KBM-7 (cell line): ENCODE measurements at places on chromosomes 4 and X.

DNA sequence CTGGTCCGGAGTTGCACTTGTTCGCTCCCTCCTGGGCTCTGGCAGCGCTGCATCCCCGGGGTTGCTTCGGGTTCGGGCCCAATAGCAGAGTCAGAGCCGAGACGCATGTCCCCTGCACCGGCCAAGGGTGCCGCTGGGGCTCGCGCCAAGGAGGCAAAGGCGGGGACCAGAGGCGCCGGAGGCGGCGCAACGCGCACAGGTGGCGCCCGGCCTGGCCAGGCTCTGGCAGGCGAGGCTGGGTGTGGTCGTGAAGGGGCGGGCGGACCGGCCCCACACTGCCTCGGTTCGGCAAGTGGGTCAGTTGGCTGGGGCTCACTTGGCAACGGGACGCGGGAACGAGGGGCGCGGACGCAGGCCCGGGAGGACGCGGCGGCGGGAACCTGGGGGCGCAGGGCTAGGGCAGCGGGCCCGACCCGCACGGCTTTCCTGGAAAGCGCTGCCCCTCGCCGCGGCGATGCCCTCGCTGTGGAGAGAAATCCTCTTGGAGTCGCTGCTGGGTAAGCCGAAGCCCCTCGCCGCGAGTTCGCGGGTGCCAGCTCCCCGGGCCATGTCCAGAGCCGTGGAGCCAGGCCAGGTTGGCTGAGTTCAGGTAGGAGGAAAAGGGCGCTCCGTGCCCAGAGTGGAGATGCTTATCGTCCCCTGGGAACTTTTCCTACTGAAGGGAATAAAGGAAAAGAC, at the start of gene CWH43:
Gene CWH43 (plus strand): TSS at position 300 of the 678 bp plus-strand sequence. CDS start 155 bp downstream, at position 455.
- no peak for DNase-seq

DNA sequence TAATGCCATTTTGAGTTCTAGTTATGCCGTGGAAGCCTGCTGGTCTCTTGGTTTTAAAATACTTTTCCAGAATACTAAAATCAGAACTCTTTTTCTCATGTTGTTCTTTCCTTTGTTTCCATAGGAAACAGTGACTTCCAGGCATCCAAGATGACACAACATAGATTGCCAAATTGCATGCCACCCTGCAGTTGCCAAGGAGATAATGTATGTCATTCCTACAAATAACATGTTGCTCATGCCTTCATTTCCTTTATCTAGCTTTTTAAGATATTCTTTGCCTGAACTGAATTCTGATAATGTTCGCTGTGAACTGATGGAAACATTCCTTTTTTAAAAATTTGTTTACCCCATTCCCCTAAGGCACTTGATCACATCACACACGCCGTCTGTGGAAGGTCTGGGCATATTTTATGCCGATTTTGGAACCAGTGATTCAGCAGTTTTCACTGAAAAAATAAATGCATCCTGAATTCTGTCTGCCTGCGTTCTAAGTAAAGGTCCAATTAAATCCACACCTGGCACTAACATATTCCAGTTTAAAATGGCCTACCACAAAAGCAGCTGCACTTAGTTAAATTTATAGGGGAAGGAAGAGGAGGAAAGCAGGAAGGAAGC, 38.0 kb upstream of the COX7B2 start:
- no peak for DNase-seq

DNA sequence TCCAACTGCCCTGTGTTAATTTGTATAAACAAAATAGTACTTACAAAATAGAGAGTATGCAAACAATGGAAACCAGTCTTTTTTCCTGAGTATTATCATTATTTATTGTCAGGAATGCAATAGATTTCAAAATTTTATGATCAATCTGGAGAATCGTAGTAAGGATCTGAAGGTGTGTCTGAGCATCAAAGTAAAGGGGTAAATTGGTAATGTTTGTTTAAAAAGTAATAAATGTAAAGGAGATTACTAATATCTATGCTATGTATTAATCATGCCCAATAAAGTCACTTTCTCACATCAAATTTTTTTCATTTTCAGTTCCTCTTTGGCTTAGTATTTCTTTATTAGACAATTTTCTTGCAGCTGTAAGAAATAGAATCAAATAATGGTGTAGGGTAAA, 1507.1 kb upstream of the PCDH7 start:
- no peak for DNase-seq

GRCh38 chrX:14290335-14290734, 239.0 kb upstream of the GLRA2 start:
- DNase-seq, result no peak

GRCh38 chr4:74263551-74263950, 44.7 kb upstream of the EPGN start:
- DNase-seq, result no peak

DNA sequence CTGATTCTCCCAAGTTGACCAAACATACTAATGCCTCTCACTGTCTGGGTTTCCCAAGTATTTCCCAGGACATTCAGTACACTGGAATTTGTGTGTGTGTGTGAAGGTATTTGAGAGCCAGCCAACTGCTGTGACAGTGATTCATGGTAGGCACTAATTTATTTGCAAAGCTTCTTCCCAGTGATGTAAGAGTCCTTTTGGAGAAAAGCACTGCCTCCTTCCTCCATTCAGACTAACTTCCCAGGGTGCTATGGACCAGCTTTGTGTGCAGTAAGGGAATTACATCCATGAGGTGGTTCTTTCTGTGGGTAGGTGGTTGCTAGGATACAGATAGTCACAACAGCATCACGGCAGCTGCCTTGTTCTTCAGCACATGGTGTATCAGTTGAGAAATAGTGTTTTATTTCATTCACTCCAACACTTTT, 8.7 kb downstream of the EGF start:
- no peak for DNase-seq

DNA sequence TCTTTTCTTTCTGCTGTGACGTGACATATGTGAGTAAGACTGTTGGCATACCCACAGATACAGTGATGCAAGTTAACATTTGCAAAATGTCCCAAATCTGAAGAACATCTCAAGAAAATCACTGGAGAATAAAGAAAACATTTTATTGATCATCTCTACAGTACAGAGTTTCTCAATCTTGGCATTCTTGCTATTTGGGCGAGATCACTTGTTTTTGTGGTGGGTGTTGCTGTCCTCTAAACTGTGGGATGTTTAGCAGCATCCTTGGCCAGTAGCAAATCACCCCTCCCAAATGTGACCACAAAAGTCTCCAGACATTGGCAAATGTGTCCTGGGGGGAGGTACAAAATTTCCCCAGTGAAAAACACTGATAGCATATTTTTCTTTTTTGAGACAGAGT, 28.8 kb downstream of the AMELX start:
- DNase-seq, result no peak

- no peak for DNase-seq
These were observed at the start of gene TLR8 for GRCh38 chrX:12906046-12906761. Gene TLR8, plus strand, starts transcription at chrX:12906620. Its CDS starts 87 bp downstream, at chrX:12906707.

DNA sequence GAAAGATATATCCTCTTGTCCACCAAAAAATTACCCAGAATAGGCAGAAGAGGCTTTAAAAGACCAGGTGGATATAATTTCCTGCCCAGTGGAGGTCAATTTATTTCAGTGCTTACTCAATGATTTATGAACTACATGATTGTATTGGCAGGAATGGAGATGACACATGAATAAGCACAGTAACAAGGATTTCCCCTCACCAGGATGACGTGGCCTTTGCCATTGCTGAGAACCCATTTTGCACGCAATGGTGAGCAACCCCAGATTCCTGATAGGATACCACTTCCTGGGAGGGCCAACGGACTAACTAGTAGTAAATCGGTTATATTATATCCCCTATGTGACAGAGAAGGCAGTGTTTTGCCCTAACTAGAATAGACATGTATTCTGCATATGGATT, 11.6 kb upstream of the TTC29 start:
- DNase-seq, result peak; percentile 85

DNA sequence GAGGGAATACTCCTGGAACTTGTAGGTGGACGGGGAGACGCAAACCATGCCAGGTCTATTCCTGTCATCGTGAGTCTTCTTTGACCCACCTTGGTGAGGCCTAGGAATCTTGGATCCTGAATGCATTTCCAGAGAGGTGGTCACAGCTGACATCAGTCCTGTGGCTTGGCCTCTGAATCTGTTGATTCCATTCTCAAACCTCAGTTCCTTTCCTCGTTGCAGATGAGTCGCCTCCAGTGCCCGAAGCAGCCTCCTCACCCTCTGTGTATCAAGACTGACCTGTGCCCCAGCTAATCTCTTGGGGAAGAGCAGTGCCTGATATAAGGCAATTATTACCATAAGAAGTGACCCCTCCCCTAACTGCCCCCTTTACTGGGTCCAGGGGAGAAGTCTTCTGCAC, 118.1 kb downstream of the SMIM20 start:
- no peak for DNase-seq

- no peak for DNase-seq
These were observed 218.5 kb upstream of the FGF13 start for GRCh38 chrX:138929926-138930582.

- no peak for DNase-seq
These were observed 25.9 kb upstream of the NDNF start for GRCh38 chr4:121098266-121098665.

- no peak for DNase-seq
These were observed 1601.5 kb upstream of the PCDH10 start for GRCh38 chr4:131547506-131547981.

GRCh38 chrX:133350751-133351150, 64.5 kb downstream of the GPC4 start:
- DNase-seq, result no peak

- DNase-seq, result no peak
These were observed 20.6 kb downstream of the GALNT7 start for GRCh38 chr4:173189117-173189693.

DNA sequence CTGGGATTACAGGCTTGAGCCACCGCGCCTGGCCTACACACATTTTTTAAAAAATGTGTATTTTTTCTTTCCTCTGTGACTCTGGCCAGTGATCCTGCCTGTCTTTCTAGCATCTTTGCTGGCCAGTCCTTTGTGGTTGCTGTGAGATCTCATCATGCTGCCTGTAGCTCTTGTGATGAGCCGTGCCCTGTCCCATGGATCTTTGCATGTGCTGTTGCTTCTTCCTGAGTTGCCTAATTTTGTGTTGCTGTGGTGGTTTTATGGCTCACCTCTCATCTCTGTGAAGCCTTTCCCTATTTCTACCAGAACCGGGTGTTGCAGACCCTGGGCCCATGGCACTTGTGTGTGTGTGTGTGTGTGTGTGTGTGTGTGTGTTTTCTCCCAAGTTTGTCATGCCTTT, 8.3 kb downstream of the NSD2 start:
- DNase-seq, result no peak

GRCh38 chrX:102745857-102746584, 25.5 kb downstream of the GPRASP3 start:
- DNase-seq, result no peak

- DNase-seq, result no peak
These were observed 3.0 kb upstream of the ARMCX4 start for GRCh38 chrX:101482296-101482695.

- no peak for DNase-seq
These were observed 702 bp downstream of the MMGT1 start for GRCh38 chrX:135973025-135973547.

GRCh38 chrX:53262918-53263394, 18.4 kb downstream of the IQSEC2 start:
- DNase-seq, result peak; percentile 62

DNA sequence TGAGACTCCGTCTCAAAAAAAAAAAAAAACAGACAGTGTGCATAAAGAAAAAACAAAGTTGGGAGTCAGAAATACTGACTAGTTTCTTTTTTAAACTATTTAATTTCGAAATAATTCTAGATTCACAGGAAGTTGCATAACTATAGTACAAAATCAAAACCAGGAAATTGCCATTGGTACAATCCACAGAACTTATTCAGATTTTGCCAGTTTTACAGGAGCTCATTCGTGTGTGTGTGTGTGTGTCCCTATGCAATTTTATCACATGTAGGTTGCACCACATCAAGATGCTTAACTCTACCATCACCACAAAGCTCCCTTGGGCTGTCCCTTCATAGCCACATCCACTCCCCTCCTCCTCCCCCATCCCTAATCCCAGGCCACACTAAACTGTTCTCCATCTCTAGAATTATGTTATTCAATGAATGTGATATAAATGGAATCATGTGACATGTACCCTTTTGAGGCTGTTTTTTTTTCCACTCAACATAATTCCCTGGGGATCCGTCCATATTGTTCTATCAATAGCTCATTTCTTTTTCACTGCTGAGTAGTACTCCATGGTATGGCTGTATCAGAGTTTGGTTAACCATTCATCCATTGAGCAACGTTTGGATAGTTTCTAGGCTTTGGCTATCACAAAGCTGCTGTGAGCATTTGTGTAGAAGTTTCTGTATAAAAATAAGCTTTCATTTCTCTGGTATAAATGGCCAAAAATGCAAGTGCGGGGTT, 16.3 kb upstream of the DDX3X start:
- DNase-seq, result no peak

DNA sequence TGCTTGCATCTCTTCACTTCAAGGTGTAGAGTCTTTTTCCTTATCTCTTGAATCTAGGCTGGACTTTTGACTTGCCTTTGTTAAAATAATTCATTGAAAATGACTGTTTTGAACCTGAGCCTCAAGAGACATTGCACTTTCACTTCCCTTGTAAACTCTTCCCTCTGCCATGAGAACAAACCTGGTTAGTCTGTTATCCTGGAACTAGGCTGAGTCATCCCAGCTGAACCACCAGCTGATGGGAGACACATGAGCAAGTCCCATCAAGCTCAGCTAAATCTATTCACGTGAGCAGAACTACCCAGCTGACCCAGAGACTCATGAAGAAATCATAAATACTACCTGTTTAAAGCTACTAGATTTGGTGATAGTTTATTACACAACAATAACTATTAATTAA, 202.3 kb upstream of the CENPE start:
- DNase-seq, result no peak

- peak; percentile 87 for DNase-seq
These were observed 132.0 kb upstream of the TET2 start for GRCh38 chr4:105014635-105015034.

DNA sequence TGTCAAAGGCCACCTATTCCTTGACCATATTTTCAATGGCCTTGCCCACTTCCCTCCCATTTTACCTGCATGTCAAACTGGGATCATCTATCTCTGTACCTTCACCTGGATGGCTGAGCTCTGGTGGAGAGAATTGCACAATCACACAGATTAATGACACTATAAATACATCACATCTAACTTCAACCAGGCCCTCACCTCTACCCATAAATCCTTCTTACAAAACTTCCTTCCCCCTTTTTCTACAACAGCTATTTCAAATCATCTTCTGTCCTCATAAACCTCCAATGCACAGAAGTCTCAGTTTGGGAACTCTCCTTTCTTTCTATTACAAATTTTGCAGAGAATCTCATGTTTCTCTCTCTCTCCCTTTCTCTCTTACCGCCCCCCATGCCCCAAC, 9.2 kb downstream of the PALLD start:
- peak; percentile 69 for DNase-seq

DNA sequence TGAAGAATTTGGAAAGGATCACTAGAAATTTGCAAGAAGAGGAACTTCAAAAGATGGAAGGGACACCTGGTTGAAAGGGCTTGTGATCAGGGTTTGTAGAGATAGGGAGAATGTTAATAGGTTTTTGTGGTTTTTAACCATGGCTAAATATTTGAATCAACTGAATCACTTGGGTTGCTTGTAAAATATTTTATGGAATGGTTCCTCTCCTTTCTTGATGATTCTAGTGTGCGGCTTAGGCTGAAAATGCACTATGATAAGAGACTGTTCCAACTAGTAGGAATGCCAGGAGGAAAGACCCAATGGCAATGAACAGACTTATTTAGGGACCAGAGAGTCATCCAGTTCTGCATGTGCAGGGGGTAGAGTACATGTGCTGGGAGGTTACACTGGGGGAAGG, 408.2 kb downstream of the ARHGAP24 start:
- DNase-seq, result no peak
